ENCODE measurements at places on chromosomes 1 and 21.

- no peak for DNase-seq
Observed at GRCh38 chr21:25036775-25037174, 570.5 kb downstream of the MRPL39 start.

DNA sequence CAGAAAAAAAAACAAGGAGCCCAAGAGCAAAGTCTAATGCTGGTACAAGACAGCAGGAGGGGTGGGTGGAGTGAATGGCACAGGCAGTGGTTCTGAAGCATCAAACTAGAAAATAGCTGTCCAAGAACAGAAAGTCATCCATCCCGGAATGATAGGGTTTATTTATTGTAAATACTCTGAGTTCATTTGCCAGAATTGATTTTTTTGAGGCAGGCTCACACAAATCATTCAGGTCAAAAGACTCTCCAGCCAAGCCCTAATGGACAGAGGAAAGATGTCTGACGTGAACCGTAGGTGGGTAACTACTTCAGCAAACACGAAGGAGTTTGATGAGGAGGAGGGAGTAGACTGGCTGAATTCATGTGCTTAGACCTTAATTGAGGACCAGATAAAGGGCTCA, 13.8 kb upstream of the DISP1 start:
- DNase-seq: no peak

- no peak for DNase-seq
Observed at GRCh38 chr1:27941671-27942540, 7.1 kb downstream of the SMPDL3B start.

DNA sequence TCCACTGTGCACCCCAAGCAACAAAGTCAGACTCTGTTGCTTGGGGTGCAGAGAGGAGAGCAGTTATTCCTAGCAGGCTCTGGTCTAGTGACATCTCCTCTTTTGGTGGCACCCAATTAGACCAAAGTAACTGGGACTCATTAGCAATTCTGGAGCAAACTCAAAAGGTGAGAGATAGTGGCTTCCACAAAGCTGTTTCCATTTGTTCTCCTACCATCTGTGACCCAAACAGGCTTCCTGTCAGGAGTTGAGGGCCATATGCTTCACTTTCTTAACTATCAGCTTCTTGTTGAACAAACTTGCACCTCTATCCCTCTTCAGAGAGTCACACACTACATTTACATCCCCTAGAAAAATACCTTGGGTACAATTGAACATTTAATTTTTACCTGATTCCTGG, 1.5 kb upstream of the ATXN7L2 start:
- DNase-seq: no peak

GRCh38 chr1:107142666-107143065, 1.8 kb downstream of the NTNG1 start:
- DNase-seq: no peak

DNA sequence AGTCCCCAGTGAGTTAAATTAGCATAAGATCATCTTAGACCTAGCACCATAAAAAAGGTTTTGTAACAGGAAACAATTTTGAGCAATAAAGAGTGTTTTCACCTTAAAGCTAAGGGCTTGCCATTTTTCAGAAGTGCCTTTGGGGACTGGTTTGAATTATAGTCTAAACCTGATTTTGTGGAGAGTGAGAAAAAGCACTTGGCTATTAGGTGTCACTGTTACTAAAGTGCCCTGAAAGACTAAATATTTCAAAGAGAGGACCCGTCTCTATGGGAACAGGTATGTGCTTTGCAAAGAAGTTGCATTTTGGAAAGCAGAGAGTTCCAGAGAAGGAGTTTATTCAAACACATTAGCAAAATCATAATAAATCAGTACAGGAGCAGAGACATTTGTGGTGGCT, 9.1 kb downstream of the NTNG1 start:
- no peak for DNase-seq

- peak; percentile 10 for DNase-seq
Observed at GRCh38 chr1:158121604-158122254, 59.0 kb upstream of the CD1D start.

DNA sequence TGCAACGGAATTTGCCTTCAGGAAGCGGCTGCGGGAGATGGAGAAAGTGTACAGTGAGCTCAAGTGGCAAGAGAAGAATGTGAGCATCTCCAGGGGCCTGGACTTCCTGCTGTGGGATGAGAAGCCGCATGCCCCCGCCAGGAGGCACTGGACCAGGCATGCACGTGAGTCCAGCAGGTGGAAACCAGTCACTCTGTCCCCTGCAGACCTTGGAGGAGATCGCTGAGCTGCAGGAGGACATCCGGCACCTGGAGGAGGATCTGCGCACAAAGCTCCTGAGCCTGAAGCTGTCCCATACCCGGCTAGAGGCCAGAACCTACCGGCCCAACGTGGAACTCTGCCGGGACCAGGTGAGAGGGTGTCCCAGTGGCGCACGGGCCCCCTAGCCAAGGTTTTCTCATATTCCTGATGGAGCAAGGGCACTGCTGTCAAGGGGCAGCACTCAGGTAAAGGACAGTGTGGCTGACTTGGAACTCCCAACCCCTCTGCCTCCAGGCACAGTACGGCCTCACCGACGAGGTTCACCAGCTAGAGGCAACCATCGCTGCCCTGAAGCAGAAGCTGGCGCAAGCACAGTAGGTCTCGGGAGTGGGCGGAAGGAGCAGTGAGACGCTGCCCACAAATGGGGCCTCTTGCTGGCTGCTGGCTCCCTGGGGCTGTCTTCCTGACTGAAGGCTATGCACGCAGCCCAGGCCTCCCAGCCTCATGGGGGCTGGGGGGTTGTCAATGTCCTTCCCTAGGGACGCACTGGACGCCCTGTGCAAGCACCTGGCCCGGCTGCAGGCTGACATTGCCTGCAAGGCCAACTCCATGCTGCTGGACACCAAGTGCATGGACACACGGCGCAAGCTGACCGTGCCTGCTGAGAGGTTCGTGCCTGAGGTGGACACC, 1.2 kb upstream of the ADPRS start:
- DNase-seq: no peak

DNA sequence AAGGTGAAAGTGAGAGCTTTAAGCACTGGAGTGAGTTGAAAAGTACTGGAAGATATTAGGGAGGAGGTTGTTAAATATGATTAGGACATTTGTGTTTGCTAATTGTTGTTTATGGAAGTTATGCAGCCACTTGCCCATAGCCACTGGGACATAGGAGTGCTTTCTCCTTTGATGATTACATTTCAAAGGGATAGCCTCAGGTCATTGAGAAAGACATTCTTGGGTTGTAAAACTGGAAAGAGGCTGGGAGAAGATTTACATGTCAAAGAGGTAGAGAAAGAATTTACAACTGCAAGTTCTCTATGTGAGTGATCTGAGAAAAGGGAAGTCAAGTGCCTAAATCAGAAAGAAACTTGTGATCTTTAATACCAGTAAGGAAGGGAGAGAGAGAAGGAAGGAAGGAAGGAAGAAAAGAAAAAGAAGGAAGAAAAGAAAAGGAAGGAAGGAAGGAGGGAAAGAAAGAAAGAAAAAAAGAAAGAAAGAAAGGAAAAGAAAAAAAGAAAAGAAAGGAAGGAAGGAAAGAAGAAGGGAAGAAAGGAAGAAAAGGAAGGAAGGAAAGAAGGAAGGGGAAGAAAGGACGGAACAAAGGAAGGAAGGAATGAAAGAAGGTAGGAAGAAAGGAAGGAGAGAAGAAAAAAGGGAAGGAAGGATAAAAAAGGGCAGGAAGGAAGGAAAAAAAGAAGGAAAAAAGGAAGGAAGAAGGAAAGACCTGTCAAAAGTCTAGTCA, 284.6 kb upstream of the DPYD start:
- no peak for DNase-seq

DNA sequence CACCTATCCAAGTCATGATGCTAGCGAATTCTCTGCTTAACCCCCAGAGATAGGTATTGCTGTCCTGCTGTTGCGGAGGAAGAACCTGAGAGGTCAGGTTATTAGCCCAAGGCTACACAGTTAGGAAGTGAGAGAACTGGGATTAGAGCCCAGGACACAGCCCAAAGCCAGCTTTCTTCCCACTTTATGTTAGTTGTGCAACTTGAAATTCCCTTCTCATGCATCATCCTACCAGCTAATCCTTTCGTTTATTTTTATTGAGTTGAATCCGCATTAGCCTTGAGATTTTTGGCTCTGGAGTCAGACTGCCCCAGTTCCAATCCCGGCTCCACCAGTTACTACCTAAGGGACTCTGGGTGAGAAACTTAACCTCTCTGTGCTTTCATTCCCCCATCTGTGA, 65.4 kb downstream of the PLEKHA6 start:
- no peak for DNase-seq

- no peak for DNase-seq
Observed at GRCh38 chr21:14620152-14620551, 74.0 kb upstream of the SAMSN1 start.

GRCh38 chr1:44048532-44049215, 17.4 kb upstream of the SLC6A9 start:
- no peak for DNase-seq

GRCh38 chr1:235958021-235958420, 91.3 kb upstream of the LYST start:
- DNase-seq: no peak

GRCh38 chr1:75984781-75985180, 52.6 kb upstream of the ASB17 start:
- no peak for DNase-seq

DNA sequence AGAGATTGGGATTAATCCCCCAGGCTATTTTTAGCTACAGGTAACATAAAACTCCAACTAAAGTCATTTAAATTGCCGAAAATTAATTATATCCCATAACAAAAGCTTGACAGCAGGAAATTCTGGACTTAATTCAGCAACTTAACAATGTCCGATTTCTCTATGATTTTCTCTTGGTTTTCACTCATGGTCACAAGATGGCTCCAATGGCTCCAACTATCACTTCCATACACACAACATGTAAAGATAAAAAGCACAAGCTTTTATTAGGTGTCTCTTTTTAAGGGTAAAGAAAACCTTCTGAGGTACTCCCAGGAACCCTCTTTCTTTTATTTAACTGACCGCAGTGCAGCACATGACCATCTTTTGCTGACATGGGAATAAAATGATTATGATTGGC, 363.5 kb upstream of the PTBP2 start:
- DNase-seq: no peak

- no peak for DNase-seq
Observed at GRCh38 chr1:1755426-1755825, 22.8 kb downstream of the NADK start.

DNA sequence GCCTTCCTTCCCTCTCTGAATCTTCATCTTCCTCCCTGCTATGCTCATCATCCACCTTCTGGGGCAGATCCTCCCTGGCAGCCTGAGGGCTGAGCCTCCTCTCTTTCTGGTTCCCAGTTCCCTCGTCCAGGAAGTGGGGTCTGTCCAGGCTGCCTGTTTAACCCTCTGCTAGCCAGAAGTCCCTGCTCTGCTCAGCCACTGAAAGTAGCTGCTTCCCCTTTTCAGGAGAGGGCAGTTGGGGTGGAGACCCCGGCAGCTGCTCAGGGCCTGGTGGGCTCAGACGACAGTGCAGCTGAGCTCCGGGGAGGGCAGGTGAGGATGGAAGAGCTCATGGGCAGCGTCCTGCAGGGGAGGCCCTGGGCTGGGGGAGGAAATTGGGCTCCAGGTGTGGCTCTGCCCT, 43.1 kb upstream of the ETV3 start:
- no peak for DNase-seq

GRCh38 chr21:41630249-41630648, 122.3 kb upstream of the TMPRSS2 start:
- no peak for DNase-seq

DNA sequence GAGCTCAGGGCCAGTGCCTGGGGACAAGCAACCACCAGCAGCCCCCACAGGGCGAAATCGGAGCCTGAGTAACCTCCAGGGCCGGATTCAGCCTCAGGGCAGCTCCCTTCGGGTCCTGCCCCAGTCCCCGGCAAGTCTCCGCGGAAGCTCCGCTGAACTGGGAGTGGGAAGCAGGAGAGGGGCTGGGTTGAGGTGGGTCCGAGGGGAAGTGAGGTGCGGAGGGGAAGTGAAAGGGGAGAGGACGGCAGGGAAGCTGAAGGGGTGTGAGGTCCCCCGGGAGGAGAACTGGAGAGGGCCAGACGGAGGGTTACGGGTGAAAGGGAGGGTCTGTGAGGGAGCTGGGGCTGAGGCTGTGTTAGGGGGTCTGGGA, 560 bp downstream of the PADI2 start:
- no peak for DNase-seq

GRCh38 chr1:209601809-209602657, 18.5 kb downstream of the CAMK1G start:
- peak; percentile 40 for DNase-seq

Data from stimulated activated CD4-positive, alpha-beta T cell treated with anti-CD3 and anti-CD28 coated beads, Interleukin-2, amount 100 ng/mL, for 24 hours (primary cell).